Naive thymus-derived CD8-positive, alpha-beta T cell (primary cell): ENCODE measurements at places on chromosomes 3 and 15. TPM values are rescaled to one million over a fixed set of nuclear protein-coding genes. Genes with fewer than 3 reads are reported as not detected.

- DNase-seq, result no peak
- peaks cover 20% of the 10 kb centered on the region for H3K36me3 ChIP-seq
- peaks cover 5% of the 10 kb centered on the region for H3K27me3 ChIP-seq
- H3K4me3 ChIP-seq, result no peak overlapping the region
- H3K27ac ChIP-seq, result no peak overlapping the region
- H3K4me1 ChIP-seq, result no peaks in the 10 kb centered on the region
These were observed 60.8 kb downstream of the GREM1 start for GRCh38 chr15:32778391-32779176.

GRCh38 chr3:108887121-108887520, 64.5 kb downstream of the TRAT1 start:
- H3K36me3 ChIP-seq, result no peaks in the 10 kb centered on the region
- no peak for DNase-seq
- no peaks in the 10 kb centered on the region for H3K27me3 ChIP-seq
- no peak overlapping the region for H3K27ac ChIP-seq

- H3K4me3 ChIP-seq, result no peak overlapping the region
- H3K4me1 ChIP-seq, result peaks cover 67% of the 10 kb centered on the region
- DNase-seq, result no peak
- no peak overlapping the region for H3K27ac ChIP-seq
- H3K36me3 ChIP-seq, result peaks cover 5% of the 10 kb centered on the region
These were observed 9.3 kb downstream of the LRCH3 start for GRCh38 chr3:197800379-197800778.

Gene CD86
- 0.45 TPM for polyA plus RNA-seq

Gene NDUFB5
- polyA plus RNA-seq, result 94.5 TPM
